Kidney (tissue), 22 donors: ENCODE measurements at places on chromosomes 3 and 15. TPM values are rescaled to one million over a fixed set of nuclear protein-coding genes. Genes with fewer than 3 reads are reported as not detected.

GRCh38 chr3:171765511-171765887 is 44.8 kb downstream of the PLD1 start:
- DNase-seq, result no peak

DNA sequence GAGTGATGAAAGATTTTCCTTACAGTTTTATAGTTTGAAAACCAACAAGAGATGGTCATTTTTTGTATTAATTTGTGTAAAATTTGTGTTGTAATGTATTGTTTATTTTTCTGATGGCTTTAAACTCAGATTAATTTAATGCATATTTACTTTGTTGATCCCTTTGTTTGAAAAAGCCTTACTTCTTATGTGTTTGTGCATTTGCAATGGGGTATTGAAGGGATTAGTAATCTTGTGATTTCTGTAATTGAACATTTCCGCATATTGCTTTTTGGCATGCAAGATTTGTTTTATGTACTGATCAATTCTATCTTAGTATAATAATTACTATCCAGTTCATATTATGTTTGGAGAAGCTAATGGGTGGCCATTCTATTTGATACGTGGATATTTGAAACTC is 98.4 kb upstream of the ROBO1 start:
- DNase-seq, result no peak

DNA sequence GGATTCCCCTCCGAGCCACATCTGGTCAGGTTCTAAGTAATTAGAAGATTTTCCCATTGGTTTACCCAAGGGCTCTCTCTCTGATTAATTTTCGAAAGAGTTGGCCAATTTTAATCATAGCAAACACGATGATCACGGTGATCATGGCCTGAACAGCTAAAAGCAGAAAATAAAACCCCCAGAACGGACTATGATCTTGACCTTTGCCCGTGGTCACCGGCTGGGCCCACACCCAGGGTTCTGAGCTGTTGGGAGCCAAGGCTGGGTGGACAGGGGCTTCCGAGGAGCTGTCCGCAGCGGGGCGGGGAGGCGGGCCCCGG is 2.6 kb downstream of the GP5 start:
- no peak for DNase-seq

GRCh38 chr15:25783607-25784540 is 79.3 kb downstream of the ATP10A start:
- DNase-seq, result peak; percentile 29

NTRK3 gene
- polyA plus RNA-seq, result 8.9 TPM

PIK3R4 gene
- polyA plus RNA-seq, result 22.5 TPM

TUSC7 gene
- not detected for polyA plus RNA-seq
